Progenitor cell of endocrine pancreas (in vitro differentiated cells): ENCODE measurements at places on chromosomes 1 and 21. TPM values are rescaled to one million over a fixed set of nuclear protein-coding genes. Genes with fewer than 3 reads are reported as not detected.

- no peak for DNase-seq
Observed at GRCh38 chr1:243473227-243474135, 217.6 kb downstream of the SDCCAG8 start.

The FCRL5 gene
- not detected in 2 replicates for total RNA-seq

The FCRL3 gene
- total RNA-seq: not detected in 2 replicates

The UTS2 gene
- total RNA-seq: not detected in 2 replicates

The LHX4 gene
- total RNA-seq: 0.55 and 0.62 TPM in 2 replicates
